ENCODE measurements at places on chromosomes 12 and 14. TPM values are rescaled to one million over a fixed set of nuclear protein-coding genes. Genes with fewer than 3 reads are reported as not detected.

The LPAR5 gene
- total RNA-seq: 3.8 TPM

The FGF23 gene
- not detected for total RNA-seq

The HOXC10 gene
- total RNA-seq: not detected

The PLEKHG7 gene
- total RNA-seq: not detected

The PEBP1 gene
- total RNA-seq: 184 TPM

The GARIN6 gene
- total RNA-seq: not detected

- DNase-seq: no peak
These were observed 205.1 kb upstream of the ABCD2 start for GRCh38 chr12:39824505-39825212.

GRCh38 chr12:19739195-19739776 lies 300.0 kb downstream of the AEBP2 start:
- peak; percentile 43 for DNase-seq

DNA sequence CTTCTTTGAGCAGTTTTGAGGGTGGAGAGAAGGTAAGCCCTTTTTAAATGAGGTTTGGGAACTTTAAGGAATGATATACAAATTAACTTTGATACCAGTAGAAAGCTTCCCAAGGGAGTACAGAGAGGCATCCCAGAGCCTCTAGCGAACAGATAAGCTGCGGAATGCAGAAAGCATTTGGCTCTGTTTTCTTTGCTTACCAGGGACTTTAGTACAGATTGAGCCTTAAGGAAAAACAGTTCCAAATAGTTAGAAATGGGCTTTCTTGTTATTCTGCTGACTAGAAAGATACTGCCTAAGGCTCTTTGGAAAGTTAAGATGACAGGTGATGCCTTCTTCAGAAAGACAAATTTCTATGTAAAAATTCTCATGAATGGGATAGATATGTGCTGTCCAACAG lies 261.7 kb upstream of the FOXN3 start:
- no peak for DNase-seq

GRCh38 chr12:44369998-44370397 lies 506.1 kb downstream of the NELL2 start:
- no peak for DNase-seq

- no peak for DNase-seq
These were observed 317.7 kb downstream of the AACS start for GRCh38 chr12:125382926-125383325.

DNA sequence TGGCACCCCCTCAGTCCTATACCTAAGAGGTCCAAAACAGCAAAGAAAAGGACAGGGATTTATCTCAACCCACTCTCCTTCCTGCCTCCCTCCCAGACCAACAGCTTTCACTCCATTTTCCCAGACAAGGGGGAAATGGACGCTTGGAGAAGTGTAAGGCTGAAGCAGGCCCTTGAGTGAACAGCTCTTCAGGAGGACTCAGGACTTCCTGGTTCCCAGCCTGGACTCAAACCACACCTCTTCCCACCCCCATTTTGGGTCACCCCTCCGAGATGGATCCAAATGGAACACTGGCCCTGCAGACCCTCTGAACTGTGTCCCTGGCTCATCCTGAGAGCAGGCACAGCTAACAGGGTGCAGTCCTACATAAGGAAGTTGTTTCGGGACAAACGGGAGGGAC lies 2.7 kb downstream of the KMT2D start:
- no peak for DNase-seq

DNA sequence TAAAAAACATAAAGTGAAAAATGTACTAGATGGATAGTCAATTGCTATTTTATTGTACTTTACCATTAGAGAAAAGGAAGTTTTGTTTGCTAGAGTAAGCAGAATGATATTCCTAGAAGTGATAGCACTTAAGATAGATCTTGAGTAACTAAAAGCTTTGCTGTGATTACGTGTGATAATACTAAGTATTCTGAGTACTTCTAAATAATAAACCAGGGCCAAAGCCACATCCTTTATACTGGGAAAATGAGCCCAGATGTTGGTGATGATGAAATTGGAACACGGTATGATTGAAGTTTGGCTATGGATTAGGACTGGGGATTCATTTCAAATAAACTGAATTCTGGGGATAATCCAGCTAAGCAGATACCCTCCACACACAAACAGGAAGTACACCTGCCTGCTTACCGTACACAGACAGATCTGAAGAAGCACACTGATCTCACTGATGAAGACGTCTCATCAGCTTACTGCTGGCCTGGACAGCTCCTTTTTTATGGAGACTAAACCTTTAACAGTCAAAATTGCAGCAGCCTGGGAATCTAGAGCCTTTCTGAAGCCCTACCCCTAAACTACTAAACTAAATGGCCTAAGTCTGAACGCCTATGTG lies 199.8 kb downstream of the LRFN5 start:
- DNase-seq: no peak

GRCh38 chr12:22313286-22313962 lies 21.1 kb downstream of the ST8SIA1 start:
- no peak for DNase-seq

DNA sequence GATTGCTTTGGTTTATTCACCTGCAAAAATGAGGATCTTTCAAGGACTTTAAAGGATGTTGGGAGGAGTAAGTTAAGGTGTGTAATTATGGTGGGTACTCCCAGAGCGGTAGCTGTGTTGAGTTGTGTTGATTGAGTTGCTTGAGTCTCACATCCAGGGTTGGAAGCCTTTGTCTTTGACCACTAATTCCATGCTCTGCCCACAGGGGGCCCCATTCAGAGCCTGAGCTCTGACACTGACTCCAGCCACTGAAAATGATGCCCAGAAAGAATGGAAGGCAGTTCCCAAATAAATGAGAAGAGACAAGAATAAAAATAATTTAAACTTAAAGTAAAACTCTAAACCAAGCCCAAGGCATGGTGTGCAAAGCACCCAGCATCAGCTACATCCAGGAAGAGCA lies 237.4 kb upstream of the PWP1 start:
- DNase-seq: no peak

DNA sequence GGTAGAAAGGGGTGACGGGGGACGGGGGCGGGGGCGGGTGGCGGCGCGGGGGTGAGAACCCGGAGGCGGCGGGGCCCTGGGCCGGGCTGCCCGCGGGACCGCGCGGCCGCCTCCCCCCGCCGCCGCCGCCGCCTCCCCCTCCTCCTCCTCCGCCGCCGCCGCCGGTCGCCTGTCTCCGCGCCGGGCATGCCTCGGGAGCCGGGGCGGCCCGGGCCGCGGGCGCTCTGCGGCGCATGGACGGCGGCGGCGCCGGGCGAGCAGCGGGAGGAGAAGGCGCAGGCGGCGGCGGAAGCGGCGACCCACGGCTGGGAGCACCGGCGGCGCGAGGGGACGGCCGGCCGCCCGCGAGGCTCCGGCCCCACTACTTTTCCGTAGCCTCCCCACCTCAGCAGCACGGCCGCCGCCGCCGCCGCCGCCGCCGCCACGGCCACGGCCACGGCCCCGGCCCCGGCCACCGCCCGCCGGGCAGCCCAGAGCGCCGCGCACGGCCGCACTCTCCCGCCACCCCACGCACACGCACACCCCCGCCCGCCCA lies at the start of gene NPAS3:
NPAS3 (plus strand) TSS at position 161 of the 535 bp plus-strand sequence.
- DNase-seq: no peak

GRCh38 chr14:90659156-90659555 lies 157.1 kb downstream of the TTC7B start:
- peak; percentile 35 for DNase-seq

DNA sequence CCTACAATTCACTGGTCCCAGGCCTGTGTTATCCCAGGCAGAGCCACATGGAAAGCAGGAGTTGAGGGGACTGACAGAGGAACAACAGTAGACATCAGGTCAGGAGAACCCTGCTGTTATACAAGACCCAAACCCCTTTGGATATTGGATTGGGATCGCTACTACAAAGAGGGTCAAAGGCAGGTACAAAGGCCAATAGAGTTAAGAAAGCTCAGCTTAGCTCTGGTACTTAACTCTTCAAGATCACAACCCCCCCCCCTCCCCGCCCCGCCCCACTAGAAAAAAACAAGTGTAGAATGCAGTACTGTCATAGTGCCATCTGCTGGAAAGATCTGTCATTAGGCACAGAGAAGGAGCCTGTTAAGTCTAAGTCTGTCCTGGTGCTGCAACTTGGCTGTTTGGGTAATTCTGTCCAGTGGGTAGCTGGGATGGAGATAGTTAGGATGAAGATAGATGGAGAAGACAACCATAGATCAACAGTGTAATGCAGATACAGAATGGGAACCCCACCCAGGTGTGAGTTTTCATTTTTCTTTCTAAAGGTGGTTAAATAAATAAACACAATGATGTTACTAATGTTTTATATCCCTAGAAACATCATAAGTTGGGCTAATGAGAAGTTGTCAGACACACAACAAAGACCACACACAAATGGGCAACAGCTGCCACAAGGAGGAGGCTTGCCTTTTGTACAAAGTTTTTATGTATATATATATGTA lies 17.2 kb downstream of the REM2 start:
- peak; percentile 67 for DNase-seq

- DNase-seq: no peak
These were observed 1.4 kb downstream of the SLC25A21 start for GRCh38 chr14:37170993-37171392.
